NCI-H1092 (cell line): ENCODE measurements at places on chromosomes 2 and 18.
A peak's percentile ranks its signal among the peaks of the same experiment; 100 is the strongest.

- no peak for DNase-seq
Measured at GRCh38 chr2:136342138-136342537, 224.2 kb upstream of the CXCR4 start.

DNA sequence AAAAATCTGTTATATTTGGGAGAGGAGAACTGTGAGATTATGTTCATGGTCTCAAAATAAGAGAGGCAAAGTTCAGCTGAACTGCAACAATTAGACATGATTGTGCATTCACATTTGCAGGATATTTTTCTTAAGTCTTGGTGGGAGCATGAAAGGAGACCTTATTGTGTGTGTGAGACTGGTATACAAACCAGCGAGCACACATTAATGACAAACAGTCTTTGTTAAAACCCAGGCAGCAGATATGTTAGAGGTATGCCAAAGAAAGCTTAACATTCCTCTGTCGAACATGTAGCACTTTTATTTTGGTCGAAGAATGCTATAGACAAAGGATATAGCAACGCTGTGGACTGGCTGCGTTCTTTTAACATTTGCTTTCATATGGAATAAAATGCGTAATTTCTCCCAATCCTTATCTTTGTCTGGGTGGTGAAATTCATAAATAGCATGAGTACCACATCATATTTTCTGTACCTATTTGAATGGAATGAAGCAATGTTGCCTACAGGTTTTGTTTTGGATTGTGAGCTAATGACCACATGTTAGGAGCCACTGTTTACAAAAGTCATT, 88.4 kb downstream of the ICOS start:
- DNase-seq, result no peak

GRCh38 chr2:205511221-205511620, 171.1 kb upstream of the NRP2 start:
- DNase-seq, result no peak

GRCh38 chr2:128260239-128261138, 58.2 kb downstream of the HS6ST1 start:
- no peak for DNase-seq

DNA sequence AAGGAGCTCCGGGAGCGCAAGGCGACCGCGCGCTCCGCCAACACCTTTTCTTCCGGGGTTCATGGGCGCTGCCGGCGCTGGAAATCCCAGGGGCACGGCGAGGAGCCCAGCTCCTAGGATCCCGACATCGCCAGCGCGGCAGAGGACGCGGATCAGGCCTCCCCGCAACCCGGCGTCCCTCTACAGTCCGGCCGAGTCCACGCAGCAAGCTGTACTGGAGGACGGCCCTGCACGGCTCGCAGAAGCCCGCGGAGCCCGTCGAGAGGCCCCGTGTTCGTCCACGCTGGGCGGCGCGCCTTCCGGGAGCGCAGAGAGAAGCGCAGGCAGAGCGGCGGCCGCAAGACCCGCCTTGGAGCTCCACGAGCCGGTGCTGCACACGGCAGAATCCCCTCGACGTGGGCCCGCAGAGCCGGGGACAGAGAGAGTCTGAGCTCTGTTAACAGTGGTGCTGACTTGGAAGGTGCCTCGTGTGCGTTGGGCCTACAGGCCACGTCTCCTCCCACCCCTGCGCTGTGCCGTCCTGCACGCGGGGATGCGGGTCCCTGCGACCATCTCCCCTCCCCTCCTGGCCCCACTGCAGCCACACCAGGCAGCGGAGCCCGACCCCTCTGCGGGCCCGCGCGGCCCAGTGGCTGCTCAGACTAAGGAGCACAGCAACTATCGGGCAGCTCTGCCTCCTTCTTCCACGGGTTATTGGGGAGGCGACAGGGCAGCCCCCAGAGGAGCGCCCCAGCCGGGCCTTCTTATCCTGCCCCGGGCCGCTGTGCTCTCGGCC, 28.1 kb upstream of the PTPN2 start:
- no peak for DNase-seq

- DNase-seq, result peak; percentile 86
Measured at GRCh38 chr18:33755931-33756560, 178.0 kb downstream of the ASXL3 start.

DNA sequence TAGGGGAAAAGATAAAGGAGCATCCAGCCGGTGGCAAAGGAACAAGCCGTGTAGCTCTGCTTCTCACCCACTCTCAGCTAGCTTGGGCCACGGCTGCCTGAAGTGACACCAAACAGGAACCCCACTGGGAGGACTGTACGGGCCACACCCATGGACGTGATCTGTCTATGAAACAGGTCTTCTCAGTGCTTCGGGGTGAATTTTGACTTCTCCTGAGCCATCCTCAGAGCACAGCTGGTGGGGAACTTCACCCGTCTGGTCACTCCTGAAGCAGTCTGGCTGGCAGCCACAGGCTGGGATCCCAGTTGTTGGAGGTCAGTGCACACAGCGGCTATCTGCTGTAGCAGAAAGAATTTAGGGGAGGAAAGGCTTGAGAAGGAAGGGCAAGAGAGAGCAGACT, 223.8 kb downstream of the FAM210A start:
- DNase-seq, result no peak

DNA sequence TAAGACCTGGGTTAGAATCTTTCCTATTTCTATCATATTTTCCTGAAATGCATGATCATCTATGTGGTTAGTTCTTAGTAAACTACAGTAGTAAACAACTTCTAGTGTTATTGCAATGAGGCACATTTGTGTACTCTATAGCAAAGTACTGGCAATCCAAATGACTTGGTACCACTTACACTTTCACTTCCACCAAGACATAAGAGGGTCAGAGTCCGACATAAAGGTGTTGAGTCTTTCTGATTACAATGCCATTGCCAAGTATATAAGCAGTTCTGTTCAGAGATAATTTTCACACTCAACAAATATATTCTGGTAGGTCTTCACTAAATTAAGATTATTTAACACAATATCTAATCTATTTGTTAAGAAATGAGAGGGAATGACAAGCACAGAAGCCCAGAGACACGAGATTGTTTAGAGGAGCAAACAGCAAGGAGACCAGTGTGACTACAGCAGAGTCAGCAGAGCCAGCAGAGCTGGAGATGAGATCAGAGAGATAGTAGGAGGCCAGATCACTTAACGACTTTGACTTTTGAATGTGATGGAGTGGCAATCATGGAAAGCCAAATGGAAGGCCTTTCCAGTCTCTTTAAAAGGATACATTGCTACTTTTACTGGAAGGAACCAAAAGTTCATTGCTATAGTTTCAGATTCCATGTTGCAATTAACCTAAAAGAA, 27.5 kb downstream of the SOS1 start:
- no peak for DNase-seq

DNA sequence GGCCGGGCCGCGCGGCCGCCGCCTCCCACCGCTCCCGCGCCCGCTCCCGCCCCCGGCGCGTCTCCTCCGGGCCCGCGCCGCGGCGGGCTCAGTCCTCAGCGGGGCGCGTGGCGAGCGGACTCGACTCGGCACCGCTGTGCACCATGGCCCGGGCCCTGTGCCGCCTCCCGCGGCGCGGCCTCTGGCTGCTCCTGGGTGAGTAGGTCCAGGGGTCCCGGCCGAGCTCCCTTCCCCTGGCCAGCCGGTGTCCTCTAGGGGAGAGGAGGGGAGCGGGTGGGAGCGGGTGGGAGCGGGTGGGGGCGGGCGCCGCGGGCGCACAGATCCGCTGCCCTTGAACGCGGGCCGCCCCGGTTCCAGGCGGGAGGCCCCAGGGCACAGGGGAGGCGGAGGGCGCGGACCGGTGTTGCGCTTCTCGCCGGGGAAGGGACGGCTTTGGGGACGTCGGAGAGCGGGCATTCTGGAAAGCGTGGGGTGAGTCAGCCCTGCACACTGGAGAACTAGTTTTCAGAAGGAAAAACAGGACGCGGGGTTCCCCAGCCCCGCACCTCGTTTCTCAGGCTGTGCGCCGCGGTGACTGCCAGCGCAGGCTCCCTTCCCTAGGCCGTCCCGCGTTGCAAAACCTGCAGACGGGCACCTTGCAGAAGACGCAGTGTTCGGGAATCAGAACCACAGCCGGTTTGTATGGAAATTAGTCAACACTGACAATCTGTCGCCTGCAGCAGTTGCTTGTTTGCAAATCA, at the start of gene RAMP1:
Gene RAMP1, plus strand, starts transcription at position 91 of the 740 bp plus-strand sequence. Its CDS starts 53 bp downstream, at position 144.
- DNase-seq, result no peak

DNA sequence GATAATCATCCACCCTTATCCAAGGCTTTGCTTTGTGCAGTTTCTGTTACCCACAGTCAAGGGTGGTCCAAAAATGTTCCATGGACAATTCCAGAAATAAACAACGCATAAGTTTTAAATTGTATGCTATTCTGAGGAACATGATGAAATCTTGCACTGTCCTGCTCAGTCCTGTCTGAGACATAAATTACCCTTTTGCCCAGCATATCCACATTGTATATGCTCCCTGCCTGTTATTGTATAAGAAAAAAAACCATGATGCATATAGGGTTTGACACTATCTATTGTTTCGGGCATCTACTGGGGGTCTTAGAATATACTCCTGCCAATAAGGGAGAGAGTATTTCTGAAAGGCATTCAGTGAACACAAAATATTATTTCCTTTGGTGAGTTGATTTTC, 24.0 kb downstream of the LRRTM1 start:
- no peak for DNase-seq

DNA sequence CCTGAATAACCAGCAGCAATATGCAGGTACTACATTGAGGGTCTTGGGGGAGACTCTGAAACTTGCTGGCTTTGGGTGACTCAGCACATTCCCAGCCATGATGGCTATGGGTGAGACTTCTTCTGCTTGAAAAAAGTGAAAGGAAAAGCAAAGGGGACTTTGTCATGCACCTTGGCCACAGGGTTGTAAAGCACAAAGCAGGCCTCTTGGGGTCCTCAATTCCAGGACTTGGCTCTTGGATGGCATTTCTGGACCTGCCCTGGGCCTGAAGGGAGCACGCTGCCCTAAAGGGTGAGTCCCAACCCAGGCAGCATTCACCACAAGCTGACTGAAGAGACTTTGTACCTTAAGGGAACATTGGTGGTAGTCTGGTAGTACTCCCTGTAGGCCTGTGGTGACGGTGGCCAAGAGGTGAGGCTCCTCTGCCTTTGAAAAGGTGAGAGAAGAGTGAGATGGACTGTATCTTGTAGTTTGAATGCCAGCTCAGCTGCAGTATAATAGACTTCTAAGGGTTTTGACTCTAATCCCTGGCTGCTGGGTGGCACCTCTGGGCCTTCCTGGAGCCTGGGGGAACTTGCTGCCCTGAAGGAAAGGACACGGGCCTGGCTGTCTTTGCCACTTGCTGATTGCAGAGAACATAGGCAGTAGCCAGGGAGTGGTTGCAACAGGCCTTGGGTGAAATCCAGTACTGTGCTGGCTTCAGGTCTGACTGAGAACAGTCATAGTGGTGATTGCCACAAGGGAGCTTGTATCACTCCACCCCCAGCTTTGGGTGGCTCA, 36.5 kb upstream of the CYTIP start:
- DNase-seq, result no peak

DNA sequence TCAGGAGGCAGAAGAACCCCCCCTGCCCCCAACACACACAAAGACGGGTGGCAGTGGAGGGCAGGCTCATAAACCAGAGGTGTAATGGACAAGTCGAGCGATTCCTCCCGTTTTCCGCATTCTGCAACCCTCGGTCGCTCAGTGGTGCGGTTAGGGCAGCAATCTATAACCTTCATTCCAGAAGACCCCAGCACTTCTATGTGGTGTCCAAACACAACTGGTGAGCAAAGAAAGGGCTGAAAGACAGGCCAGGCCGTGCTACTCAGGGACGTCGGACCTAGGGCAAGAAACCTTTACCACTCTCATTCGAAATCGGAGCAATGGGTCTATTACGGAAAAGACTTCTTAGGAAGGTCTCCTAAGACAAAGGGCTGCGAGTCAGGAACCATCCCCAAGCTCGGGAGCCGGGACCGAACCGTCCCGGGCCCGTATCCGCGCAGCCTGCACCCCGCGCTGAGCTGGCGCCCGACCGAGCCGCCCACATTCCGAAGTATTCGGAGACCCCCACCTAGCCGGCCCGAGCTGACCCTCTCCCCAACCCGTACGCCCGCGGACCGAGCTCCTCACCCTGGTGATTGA, 568 bp downstream of the ARL5A start:
- DNase-seq, result no peak

DNA sequence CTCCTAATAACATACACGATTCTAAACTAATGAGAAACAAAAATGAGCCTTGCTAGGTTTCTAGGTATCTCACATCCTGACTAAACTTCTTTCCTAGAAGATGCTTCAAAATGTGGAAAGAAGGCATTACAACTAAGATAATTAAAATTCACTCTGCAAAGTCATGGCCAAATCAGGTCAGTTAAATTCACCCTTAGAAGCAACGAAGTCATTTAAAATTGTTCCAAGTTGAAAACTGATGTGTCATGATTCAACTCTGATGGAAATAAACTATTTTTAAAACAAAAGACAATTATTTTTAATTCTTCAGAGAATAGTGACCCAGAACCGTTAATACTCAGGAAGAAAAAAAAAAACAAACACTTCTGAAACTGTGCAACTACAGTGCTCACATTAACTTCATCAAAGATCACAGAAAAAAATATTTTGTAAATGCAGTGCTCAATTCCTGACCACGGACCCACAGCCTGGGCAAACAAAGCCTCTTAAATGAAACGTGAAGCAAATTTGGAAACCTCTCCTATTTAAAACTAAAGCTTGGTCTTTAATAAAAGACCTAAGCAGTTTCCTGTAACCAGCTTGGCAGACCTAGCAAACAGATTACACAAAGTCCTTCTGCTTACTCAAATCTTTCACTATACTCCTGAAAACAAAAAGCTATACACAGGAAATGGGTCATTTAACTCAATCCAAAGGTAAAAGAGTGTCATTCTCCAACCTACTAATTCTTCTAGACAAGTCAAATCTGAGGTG, 39.0 kb downstream of the CHN1 start:
- no peak for DNase-seq
